ENCODE measurements at places on chromosomes 12 and 14.
A peak's percentile ranks its signal among the peaks of the same experiment; 100 is the strongest.

- no peaks in the 10 kb centered on the region for H3K4me1 ChIP-seq
- H3K36me3 ChIP-seq = no peaks in the 10 kb centered on the region
- H3K27me3 ChIP-seq = no peaks in the 10 kb centered on the region
- no peak overlapping the region for H3K4me3 ChIP-seq
- no peak for DNase-seq
Measured at GRCh38 chr14:78633752-78634151, 463.6 kb downstream of the NRXN3 start.

DNA sequence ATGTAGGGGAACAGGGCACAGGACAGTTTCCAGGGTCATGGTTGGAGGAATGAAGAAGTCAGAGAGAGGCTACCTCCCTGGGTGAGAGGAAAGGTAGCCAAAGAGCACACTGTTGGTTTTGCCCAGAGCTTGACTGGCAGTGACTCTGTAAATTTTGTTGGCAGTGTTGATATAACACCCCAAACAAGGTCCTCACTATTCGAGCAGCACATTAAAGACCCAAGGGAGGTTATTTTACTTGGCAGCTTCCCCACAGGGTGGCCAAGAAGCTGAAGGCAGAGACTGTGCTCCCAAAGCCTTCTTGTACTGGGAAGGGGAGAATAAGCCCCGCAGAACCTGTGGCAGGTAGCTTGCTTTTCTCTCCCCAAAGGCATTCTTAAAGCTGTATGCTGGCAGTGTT is 40.6 kb downstream of the WSCD2 start:
- no peak overlapping the region for H3K4me3 ChIP-seq
- no peaks in the 10 kb centered on the region for H3K27me3 ChIP-seq
- DNase-seq = no peak
- H3K36me3 ChIP-seq = no peaks in the 10 kb centered on the region

DNA sequence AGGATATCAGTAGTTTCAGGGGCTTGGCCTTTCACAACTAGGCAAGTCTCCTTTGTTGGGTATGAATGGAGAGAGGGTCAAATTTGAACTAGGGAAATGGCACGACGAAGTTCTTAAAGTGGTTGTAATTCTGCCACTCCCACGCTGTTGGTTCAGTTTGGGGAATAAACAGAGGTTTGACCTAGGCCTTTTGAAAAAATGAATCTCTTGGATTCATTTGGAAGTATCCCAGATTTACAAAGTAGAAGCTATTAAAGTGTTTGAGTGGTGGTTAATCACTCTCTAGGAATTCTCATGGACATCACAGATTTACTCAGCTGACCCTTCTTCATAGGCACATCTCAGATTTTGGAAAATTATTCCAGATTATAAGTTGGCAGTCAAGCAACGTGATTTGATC is 14.8 kb downstream of the BATF start:
- H3K27ac ChIP-seq = peak overlapping the region; percentile 86
- DNase-seq = no peak
- H3K36me3 ChIP-seq = no peaks in the 10 kb centered on the region
- H3K4me1 ChIP-seq = peaks cover 28% of the 10 kb centered on the region

GRCh38 chr12:10226731-10227130 is 14.1 kb downstream of the GABARAPL1 start:
- H3K36me3 ChIP-seq = peaks cover 10% of the 10 kb centered on the region
- H3K27me3 ChIP-seq = no peaks in the 10 kb centered on the region

DNA sequence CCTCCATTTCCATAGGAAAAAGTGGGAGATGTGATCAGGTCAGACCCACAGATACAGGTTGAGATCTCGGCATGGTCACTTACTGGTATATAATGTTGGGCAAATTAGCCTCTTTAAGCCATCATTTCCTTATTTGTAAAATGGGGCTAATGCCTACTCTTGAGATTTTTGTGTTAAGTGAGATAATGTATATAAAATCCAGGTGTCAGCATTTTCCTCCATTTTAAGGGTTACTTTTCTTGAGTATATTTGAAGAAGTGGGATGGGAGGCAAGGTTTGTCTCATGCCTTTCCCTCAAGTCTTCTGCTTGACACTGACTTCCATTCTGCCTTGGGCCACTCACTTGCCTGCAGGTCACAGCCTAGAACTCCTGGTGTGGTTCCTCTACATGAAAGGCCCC is 10.1 kb upstream of the POU6F1 start:
- H3K27ac ChIP-seq = no peak overlapping the region
- no peak for DNase-seq
- no peak overlapping the region for H3K4me3 ChIP-seq
- no peaks in the 10 kb centered on the region for H3K4me1 ChIP-seq

- no peaks in the 10 kb centered on the region for H3K4me1 ChIP-seq
- no peaks in the 10 kb centered on the region for H3K27me3 ChIP-seq
- H3K27ac ChIP-seq = no peak overlapping the region
- H3K36me3 ChIP-seq = no peaks in the 10 kb centered on the region
- H3K4me3 ChIP-seq = no peak overlapping the region
Measured at GRCh38 chr12:25404955-25405354, 148.1 kb downstream of the LMNTD1 start.

- no peak overlapping the region for H3K27ac ChIP-seq
- no peak for DNase-seq
- H3K4me1 ChIP-seq = no peaks in the 10 kb centered on the region
- H3K4me3 ChIP-seq = no peak overlapping the region
- no peaks in the 10 kb centered on the region for H3K36me3 ChIP-seq
Measured at GRCh38 chr14:49553892-49554291, 32.3 kb downstream of the RPS29 start.

DNA sequence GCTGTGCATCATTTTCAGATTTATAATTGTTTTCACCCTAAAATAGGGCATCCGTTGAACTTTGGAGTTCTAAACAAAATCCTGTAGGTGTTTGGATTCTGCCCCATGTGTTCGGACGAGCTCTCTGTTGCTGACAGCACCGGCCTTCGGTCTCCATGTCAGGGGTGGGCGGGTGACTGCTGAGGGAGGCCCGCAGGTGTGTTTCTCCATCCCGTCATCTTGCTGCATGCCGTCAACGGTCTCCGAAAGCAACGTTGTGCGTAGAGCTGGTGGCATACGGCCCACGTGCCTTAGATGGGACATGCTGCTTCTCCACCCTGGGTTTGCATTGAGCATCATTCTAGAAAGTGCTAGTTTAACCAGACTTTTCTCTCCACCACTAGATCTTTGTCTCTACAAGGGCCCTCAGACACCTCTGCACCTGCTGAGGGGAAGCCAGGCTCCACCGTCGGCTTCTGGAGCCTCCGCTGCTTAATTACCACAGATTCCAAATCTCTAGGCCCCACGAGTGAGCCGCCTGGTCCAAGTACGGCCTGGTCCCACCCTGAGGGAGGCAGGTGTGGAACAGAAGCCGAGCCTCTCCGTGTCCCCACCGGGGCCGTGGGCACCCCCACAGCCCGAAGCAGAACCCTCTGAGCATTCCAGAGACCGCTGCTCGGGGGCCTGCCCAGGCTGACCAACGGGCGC is 15.7 kb upstream of the AMN start:
- no peak overlapping the region for H3K27ac ChIP-seq
- no peaks in the 10 kb centered on the region for H3K27me3 ChIP-seq
- H3K36me3 ChIP-seq = peaks cover 5% of the 10 kb centered on the region
- DNase-seq = no peak
- no peak overlapping the region for H3K4me3 ChIP-seq
- H3K4me1 ChIP-seq = no peaks in the 10 kb centered on the region

DNA sequence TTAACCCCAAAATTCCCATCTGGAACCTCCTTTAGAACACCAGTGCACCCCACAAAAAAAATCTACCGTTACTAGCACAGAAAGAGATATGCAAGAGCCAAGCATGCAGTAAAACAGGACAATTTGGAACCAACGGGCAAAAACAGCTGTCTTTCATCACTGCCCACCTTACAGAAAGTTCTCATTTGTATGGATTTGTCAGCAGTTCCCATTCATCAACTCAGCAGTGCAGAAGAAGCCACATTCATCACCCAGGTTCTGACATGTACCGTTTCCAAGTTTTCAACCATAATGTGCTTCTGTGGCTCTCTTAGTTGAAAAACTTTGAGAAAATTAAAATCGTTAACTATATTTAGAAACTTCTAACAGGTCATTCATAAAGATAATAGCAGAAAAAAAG is 387.0 kb downstream of the RPS29 start:
- no peaks in the 10 kb centered on the region for H3K36me3 ChIP-seq
- H3K4me1 ChIP-seq = no peaks in the 10 kb centered on the region
- DNase-seq = no peak
- no peak overlapping the region for H3K4me3 ChIP-seq
- no peaks in the 10 kb centered on the region for H3K27me3 ChIP-seq

DNA sequence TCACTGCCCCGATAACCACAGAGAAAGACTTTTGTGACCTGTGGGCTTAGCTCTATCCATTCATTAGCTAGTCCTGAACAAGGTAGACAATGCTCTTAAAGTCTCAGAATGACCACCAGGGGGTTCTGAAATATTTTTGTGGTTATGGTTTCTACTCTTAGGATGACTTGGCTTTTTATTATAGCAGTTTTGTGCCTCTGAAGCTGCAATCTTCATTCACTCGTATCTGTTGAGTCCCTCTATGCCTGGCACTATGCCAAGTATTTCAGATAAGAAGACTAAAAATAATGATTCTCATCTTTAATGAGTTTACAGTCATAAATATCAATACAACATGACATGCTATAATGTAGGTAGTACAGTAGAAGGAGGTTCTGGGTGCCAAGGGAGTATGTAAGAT is 130.8 kb upstream of the TRHDE start:
- H3K4me1 ChIP-seq = no peaks in the 10 kb centered on the region
- DNase-seq = no peak
- no peak overlapping the region for H3K4me3 ChIP-seq
- no peaks in the 10 kb centered on the region for H3K36me3 ChIP-seq
- no peaks in the 10 kb centered on the region for H3K27me3 ChIP-seq

DNA sequence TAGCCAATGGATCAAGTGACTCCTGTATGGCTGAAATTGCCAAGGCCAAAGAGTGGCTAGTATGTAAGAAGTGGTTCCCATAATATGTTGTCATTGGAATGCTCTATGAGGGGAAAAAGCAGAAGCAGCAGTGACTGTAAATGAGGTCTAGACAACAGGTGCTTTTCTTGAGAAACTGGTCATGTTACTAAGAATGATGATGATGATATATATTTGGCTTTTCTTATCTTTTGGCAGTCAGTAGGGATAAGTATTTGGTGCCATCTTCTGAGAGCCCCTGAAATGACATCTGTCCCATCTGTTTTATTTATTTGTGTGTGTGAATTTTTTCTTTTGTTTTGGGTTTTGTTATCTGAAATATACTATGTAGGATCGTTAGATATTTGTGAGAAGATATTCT is 141.7 kb downstream of the SYT1 start:
- DNase-seq = no peak
- no peaks in the 10 kb centered on the region for H3K4me1 ChIP-seq
- H3K27ac ChIP-seq = no peak overlapping the region
- no peaks in the 10 kb centered on the region for H3K36me3 ChIP-seq
- no peaks in the 10 kb centered on the region for H3K27me3 ChIP-seq
- no peak overlapping the region for H3K4me3 ChIP-seq

DNA sequence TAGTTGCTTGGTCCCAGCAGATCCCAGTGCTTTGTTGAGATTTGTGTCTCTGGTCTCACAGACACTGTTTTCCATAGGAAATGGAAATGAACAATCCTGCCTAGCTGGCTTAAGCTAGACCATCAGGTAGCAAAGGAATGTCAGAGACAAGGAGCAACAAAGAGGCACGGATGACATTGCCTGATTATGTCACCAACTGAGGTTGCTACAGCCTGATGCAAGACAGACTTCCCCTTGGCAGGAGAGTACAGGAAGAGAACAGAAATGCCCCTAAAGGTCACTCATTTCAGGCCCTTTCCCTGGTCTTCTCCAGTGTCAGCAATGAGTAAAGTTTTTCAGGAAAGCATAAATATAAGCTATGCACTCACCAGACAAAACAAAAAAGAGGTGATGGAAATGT is 2.0 kb upstream of the PRB2 start:
- no peak for DNase-seq
- no peak overlapping the region for H3K4me3 ChIP-seq
- H3K36me3 ChIP-seq = no peaks in the 10 kb centered on the region
- H3K4me1 ChIP-seq = no peaks in the 10 kb centered on the region
- no peak overlapping the region for H3K27ac ChIP-seq

- no peak for DNase-seq
- H3K27ac ChIP-seq = no peak overlapping the region
- no peak overlapping the region for H3K4me3 ChIP-seq
- H3K36me3 ChIP-seq = no peaks in the 10 kb centered on the region
Measured at GRCh38 chr12:75665216-75665615, 153.8 kb upstream of the KRR1 start.

GRCh38 chr12:3962631-3963483 is 89.7 kb upstream of the PARP11 start:
- peak; percentile 13 for DNase-seq
- H3K27ac ChIP-seq = no peak overlapping the region
- H3K4me3 ChIP-seq = no peak overlapping the region
- no peaks in the 10 kb centered on the region for H3K4me1 ChIP-seq

GRCh38 chr12:3337944-3338343 is 153.1 kb upstream of the PRMT8 start:
- no peak for DNase-seq
- no peaks in the 10 kb centered on the region for H3K4me1 ChIP-seq

GRCh38 chr14:58666737-58667136 is 29.0 kb downstream of the DACT1 start:
- H3K27ac ChIP-seq = no peak overlapping the region
- H3K27me3 ChIP-seq = no peaks in the 10 kb centered on the region

- no peaks in the 10 kb centered on the region for H3K36me3 ChIP-seq
- H3K4me3 ChIP-seq = no peak overlapping the region
- no peak for DNase-seq
- no peaks in the 10 kb centered on the region for H3K27me3 ChIP-seq
- no peaks in the 10 kb centered on the region for H3K4me1 ChIP-seq
Measured at GRCh38 chr14:94541234-94541975, 19.8 kb upstream of the SERPINA4 start.

- no peaks in the 10 kb centered on the region for H3K4me1 ChIP-seq
- no peak overlapping the region for H3K27ac ChIP-seq
Measured at GRCh38 chr12:126667339-126667738, 1599.6 kb upstream of the TMEM132C start.

GRCh38 chr12:3218228-3219171 is 141.3 kb downstream of the TSPAN9 start:
- peaks cover 27% of the 10 kb centered on the region for H3K4me1 ChIP-seq
- peak; percentile 76 for DNase-seq
- no peaks in the 10 kb centered on the region for H3K36me3 ChIP-seq
- no peaks in the 10 kb centered on the region for H3K27me3 ChIP-seq
- H3K27ac ChIP-seq = peak overlapping the region; percentile 66

GRCh38 chr14:95507174-95507573 is 9.3 kb downstream of the SYNE3 start:
- no peaks in the 10 kb centered on the region for H3K27me3 ChIP-seq
- peak overlapping the region; percentile 84 for H3K27ac ChIP-seq
- no peak overlapping the region for H3K4me3 ChIP-seq
- peak; percentile 93 for DNase-seq

GRCh38 chr14:60221457-60221856 is 27.6 kb upstream of the PPM1A start:
- peaks cover 44% of the 10 kb centered on the region for H3K4me1 ChIP-seq
- DNase-seq = no peak
- no peaks in the 10 kb centered on the region for H3K36me3 ChIP-seq
- no peak overlapping the region for H3K27ac ChIP-seq

GRCh38 chr14:102215071-102215470 is 75.4 kb downstream of the WDR20 start:
- peak overlapping the region; percentile 51 for H3K27ac ChIP-seq
- H3K27me3 ChIP-seq = no peaks in the 10 kb centered on the region
- peak; percentile 58 for DNase-seq
- no peaks in the 10 kb centered on the region for H3K36me3 ChIP-seq

Measured in gastrocnemius medialis (tissue), 4 donors.